ENCODE measurements at places on chromosomes 16 and 17. TPM values are rescaled to one million over a fixed set of nuclear protein-coding genes. Genes with fewer than 3 reads are reported as not detected.

C17orf107 gene
- 1.4 TPM for total RNA-seq

NXN gene
- total RNA-seq: 64.3 TPM

FBXW10B gene
- total RNA-seq: 0.43 TPM

SLC6A2 gene
- total RNA-seq: not detected

HSD17B2 gene
- total RNA-seq: 39.0 TPM

KRT9 gene
- not detected for total RNA-seq

SOST gene
- not detected for total RNA-seq

KRT26 gene
- not detected for total RNA-seq

TVP23A gene
- total RNA-seq: not detected

PIPOX gene
- 0.47 TPM for total RNA-seq

RPH3AL gene
- 26.7 TPM for total RNA-seq

SALL1 gene
- total RNA-seq: not detected

KRT28 gene
- total RNA-seq: not detected

OTOA gene
- 0.05 TPM for total RNA-seq

CFDP1 gene
- 17.6 TPM for total RNA-seq

TP53TG3F gene
- total RNA-seq: not detected

COQ7 gene
- total RNA-seq: 34.5 TPM

CACNG5 gene
- total RNA-seq: not detected

Measured in HT-29 (cell line).